ENCODE measurements at places on chromosomes 6 and 20.
A peak's percentile ranks its signal among the peaks of the same experiment; 100 is the strongest.

- DNase-seq, result no peak
These were observed 18.5 kb upstream of the WFDC10A start for GRCh38 chr20:45611054-45611453.

DNA sequence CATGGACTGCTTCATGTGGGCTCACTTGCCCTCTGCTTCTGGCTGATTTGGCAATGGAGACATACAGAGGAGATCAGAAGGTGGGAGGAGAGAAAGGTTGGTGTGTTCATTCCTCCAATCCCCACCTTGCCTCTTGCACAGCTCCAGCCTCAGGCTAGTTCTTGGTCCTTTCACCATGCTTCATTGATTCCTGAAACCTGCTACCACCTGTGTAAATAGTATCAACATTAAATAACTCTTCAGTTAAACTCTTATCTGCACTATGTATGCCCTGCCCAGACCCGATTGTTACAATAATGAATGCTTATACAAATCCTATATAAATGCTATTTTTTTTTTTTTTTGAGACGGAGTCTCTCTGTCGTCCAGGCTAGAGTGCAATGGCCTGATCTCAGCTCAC lies 174.5 kb downstream of the CD83 start:
- no peak for DNase-seq

DNA sequence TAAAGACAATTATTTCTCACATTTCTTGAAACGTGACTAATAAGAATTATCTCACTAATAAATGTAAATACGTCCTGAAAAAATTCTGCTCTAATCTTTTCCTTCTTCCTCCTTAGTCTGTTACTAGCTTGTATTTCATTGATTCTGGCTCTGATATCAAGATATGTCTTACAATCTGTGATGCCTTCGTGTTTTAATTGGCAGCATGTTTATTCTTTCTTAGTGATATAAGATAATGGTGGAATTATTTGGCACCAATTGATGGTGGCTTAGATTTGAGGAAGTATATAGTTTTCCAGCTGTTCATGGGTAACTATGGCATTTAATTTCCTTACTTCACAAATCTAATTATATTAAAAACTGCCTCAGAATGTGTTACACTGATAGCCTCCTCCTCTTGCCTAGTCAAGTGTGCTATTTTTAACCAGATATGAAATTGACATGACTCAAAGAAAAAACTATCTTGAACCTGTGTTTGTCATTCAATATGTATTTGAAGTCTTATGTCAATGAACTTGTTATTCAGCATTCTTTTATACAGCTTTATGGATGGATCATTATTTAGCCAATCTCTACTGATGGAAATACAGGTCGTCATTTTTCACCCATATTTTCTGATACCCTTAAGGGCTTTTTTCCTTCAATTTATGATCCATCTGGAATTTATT lies 5.3 kb downstream of the CCNC start:
- no peak for DNase-seq

DNA sequence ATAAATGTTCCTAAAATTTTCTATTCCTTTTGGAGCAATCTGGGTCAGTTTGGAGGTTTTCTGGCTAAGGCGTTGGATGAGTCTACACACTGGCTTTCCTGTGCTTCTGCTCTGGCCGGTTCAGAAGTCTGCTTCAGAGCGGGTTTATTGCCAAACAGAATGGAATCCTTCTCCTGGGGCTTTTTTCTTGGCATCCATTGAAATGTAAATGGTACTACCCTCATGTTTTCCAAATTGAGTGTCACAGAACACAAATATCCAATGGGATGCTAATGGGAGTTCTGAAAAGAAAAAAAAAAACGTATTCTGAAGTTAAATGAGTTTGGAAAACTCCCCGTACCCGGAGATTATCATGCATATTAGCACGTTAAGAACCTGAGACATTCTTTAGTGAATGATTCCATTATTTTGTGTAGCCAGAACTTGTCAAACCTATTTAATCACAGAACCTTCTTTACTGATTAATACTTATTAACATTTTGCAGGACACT lies 930.3 kb downstream of the QKI start:
- DNase-seq, result no peak

- DNase-seq, result no peak
These were observed 9.6 kb downstream of the HRH3 start for GRCh38 chr20:62210496-62210855.

- DNase-seq, result no peak
These were observed 96.0 kb downstream of the MAP3K5 start for GRCh38 chr6:136696238-136696637.

DNA sequence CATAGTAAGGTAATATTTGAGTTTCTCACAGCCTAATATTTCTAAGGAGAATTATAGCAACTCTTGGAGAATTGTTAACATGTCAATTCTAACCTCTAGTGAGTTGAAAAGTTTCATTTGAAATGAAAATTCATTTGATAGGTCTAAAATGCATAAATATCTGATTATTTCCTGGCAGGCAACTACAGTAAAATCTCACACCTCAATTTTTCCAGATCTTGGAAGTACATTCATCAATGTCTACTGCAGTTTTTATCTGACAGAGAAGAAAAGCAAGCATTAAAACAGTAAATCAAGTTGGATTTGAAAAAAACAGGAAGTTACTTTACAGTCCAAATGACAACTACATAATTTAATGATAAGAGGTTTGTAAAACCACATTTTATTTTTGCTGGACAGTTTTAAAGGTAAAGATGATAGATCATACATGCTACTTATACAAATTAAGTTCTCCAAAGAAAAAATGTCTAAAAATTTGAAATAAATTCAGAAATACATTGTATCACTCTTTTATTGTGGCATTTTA lies 631.3 kb downstream of the EYS start:
- DNase-seq, result no peak

- no peak for DNase-seq
These were observed 340.5 kb upstream of the PRDM1 start for GRCh38 chr6:105745464-105746129.

GRCh38 chr6:103356531-103356930 lies 1503.2 kb downstream of the HACE1 start:
- DNase-seq, result no peak

DNA sequence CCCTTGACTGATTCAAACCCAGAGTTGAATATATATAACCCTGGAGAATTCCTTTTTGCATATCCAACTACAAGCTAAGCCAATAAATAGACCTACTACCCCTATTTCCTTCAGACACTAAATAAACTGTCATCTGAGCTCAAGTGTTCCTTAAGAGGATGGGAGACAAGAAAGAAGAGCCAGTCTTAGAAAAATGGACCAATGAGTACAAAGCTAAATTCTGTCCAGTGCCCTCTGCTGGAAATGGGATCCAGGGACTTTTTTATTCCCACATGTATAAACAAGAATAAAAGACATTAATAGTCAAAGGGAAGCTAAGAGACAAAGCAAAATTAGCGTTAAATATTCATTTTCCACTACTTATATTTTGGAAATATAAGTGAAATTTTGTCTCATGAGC lies 4.8 kb downstream of the PPP1R10 start:
- no peak for DNase-seq

- DNase-seq, result peak; percentile 70
These were observed 69.0 kb downstream of the HFE start for GRCh38 chr6:26156105-26156849.

DNA sequence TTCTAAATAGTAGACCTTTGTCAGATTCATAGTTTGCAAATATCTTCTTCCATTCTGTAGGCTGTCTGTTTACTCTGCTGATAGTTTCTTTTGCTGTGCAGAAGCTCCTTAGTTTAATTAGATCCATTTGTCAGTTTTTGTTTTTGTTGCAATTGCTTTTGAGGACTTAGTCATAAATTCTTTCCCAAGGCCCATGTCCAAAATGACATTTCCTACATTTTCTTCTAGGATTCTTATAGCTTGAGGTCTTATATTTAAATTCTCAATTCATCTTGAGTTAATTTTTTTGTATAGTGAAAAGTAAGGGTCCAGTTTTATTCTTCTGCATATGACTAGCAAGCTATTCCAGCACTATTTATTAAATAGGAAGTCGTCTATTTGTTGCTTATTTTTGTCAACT lies 287.0 kb downstream of the PACRG start:
- no peak for DNase-seq

DNA sequence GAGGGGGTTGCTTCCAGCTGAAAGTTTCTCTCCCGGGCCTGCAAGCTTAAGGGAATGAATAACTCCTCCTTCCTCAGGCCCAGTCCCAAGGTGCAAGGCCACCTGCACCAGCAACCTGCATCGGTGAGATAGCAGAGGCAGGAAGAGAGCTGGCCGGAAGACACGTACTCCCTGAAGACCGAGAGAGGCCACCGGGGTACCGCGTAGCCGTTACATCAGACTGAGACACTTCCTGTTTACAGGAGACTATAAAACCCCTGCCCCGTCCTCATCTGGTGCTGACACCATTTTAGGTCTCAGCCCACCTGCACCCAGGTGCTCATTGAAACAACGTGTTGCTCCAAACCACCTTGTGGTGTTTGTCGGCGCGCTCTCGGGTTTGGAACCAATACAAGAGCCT lies 60.5 kb upstream of the PRND start:
- no peak for DNase-seq

GRCh38 chr6:125104425-125104824 lies 49.1 kb upstream of the TPD52L1 start:
- DNase-seq, result no peak

DNA sequence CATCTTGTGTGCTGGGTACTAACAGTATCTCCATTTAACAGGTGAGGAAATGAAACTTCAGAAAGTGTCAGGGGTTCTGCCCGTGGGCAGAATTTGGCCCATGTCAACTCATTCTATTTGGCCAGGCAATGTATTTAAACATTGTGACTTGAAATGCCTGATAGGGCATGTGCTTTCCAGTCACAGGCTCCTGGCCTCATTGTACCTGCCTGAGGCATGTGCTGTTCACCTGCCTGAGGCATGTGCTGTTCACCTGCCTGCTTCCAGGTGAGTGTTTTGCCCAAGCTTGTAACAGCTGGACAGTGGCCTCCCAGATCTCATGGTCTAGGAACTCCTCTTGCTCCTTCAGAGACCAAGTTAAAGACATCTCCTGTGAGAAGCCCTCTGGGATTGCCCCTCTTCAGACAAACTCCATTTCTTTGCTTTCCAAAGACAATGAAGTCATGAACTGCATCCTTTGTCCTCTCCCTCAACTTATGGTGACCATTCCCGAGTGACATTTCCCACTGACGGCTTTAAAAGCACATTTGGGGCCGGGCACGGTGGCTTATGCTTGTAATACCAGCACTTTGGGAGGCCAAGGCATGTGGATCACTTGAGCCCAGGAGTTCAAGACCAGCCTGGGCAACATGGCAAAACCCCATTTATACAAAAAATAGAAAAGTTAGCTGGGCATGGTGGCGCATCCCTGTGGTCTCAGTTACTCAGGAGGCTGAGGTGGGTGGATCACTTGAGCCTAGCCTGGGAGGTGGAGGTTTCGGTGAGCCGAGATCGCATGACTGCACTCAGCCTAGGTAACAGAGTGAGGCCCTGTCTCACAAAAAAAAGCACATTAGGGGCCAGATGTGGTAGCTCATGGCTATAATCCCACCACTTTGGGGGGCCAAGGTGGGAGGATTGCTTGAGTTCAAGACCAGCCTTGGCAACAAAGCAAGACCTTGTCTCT lies 48.7 kb downstream of the BCAS4 start:
- DNase-seq, result no peak
